Brain microvascular endothelial cell (primary cell): ENCODE measurements at places on chromosomes 1 and 21.

DNA sequence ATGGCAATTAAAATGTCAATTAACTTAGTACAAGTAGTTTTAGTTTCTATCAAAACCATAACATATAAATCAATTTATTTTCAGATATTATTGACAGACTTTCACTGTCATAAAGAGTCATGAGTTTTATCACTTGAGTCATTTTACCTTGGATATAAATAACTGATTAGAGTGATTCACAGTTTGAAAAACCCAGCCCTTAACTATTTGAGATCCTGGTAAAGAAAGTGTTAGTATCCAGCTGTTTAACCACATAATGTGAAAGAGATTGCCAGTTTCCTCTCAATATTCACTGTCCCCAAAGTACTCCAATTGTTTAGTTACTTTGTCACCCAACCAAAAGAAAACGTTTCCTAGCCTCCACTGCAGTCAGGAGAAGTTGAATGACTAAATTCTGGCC is 91.3 kb downstream of the UCHL5 start:
- DNase-seq: no peak

GRCh38 chr1:72229893-72230292 is 52.4 kb downstream of the NEGR1 start:
- no peak for DNase-seq

DNA sequence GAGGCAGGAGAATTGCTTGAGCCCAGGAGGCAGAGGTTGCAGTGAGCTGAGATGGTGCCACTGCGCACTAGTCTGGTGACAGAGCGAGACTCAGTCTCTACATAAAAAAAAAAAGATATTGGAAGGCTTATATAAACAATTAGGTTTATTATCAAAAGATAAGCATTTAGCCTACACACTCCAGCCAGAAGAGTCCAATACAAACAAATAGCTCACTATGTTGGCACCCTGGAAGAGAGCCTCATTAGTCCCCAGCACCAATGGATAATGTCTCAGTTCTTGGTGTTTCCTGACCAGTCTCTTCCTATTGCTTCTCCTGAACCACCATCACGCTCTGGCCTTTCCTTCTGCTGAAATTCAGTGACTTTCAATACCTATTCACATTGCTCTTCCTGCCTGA is 48.6 kb upstream of the ATP1A1 start:
- no peak for DNase-seq

DNA sequence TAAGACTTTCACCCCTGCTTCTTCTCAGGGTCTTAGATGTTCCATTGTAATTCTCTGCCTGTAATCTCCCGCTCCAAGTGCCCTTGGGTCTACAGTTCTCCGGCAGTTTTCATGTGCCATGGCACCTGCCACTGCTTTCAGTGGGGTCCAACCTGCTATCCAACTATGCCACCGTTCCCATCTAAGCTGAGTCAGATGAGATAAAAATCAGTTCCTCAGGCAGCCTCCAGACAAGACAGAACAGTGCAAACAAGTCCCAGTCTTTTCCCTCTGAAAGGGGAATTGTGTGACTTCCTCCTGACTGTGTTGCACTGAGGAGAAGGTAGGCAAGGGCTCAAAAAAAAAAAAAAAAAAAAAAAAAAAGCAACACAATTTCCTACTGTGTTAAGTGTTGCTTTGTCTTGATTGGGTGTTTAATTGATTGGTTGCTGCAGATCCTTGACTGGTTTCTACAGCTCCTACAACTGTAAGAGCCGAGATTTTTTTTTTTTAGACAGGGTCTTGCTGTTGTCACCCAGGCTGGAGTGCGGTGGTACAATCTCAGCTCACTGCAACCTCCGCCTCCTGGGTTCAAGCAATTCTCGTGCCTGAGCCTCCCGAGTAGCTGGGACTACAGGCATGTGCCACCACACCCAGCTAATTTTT is 50.7 kb downstream of the EBNA1BP2 start:
- DNase-seq: no peak

GRCh38 chr1:5834477-5835178 is 157.6 kb downstream of the NPHP4 start:
- DNase-seq: no peak

DNA sequence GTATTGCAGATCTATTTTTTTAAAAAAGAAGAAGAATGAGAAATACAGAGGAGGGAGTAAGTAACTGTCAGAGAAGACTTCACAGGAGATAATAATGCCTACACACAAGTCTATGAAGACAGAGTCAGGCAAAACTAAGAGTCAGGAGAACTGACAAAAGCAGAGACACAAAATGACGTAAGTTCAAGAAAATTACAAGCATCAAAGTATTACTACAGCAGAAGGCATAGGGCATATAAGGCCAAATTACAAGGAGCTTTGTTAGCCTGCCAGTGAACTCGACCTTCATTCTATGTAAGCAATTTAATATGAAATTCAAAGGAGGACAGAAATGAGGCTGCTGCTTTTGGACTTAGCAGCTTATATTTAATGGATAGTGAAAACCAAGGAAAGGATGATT is 23.7 kb downstream of the FAF1 start:
- no peak for DNase-seq

DNA sequence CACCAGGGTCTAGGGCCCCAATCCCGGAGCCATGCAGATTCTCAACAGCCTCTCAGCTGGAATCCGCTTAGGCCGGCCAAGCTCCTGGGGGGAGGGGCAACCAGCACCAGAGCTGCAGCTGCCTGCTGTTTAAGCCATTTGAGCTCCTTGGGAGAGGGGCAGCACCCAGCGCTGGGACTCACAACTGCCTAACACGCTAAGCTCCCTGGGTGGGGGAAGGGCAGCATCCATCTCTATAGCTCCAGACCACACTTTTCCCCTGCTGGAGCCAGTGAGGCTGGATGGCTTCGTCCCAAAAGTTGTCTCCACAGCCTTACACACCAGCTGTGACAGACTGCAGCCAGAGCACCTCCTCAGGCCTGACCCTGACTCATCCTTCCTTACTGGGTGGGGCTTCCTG is 6.9 kb upstream of the PTGFR start:
- peak; percentile 1 for DNase-seq

DNA sequence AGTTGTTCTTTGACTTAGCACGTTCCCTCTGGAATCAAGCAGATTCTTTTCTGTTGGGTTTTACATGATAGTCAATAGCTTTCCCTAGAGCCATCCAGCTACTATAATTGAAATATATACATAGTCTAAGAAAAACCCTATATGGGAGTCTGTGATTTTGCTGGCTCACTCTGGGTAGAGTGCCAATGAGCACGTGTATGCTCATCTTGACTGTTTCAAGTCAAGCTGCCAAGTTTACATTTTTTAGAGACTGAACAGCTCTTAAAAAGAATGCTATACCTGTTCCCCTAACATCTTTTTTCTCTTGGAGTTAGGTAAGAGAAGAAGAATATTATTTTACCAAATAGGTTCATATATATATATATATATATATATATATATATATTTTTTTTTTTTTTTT is 182.8 kb upstream of the NRIP1 start:
- no peak for DNase-seq

GRCh38 chr1:89757532-89757931 is 63.3 kb upstream of the LRRC8D start:
- DNase-seq: no peak

GRCh38 chr1:198151688-198152087 is 5.1 kb upstream of the NEK7 start:
- no peak for DNase-seq

DNA sequence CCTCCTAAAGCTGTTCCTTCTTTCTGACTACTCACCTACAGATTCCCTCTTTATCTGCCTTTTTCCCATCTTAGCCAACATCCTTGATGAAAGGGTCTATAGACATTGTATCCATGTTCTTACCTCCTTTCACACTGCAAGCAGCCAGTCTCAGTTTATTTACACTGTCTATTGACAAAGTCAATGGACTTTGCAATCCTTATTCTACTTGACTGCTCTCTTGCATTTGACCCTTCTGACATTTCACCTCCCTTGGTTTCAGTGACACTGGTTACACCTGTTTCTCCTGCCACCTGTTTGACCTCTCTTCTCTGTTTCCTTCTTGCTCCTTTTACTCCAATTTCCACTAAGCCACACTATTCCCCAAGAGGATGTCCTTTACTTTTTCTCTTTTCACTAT is 224.0 kb upstream of the SNX7 start:
- DNase-seq: no peak

- DNase-seq: no peak
Observed at GRCh38 chr21:46368533-46369285, 44.8 kb downstream of the PCNT start.

GRCh38 chr1:67589519-67590233 is 95.3 kb upstream of the GADD45A start:
- no peak for DNase-seq

DNA sequence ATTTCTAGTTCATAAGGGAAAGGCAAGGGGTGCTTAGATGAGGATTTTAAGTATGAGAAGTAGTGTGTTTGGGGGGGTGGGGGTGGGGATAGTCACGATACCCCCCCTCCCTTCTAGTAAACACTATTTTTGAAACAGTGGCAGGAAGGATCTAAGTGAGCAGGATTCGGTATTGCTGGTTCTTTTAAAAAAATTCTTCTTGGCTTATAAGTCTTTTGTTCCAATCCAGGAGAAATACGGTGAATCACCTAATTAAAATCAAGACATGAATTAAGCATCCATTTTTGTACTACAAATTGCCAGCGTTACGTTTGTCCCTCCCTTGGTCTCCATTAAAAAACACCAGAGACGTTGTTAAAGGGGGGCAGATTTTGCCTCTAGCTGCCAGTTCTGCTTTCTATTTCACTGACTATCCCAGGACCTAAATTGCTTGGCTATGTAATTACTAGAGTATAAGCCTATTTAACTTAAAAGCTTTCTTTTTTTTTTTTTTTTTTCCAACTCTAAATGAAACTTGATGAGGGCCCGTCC is 911 bp downstream of the LMO4 start:
- no peak for DNase-seq

DNA sequence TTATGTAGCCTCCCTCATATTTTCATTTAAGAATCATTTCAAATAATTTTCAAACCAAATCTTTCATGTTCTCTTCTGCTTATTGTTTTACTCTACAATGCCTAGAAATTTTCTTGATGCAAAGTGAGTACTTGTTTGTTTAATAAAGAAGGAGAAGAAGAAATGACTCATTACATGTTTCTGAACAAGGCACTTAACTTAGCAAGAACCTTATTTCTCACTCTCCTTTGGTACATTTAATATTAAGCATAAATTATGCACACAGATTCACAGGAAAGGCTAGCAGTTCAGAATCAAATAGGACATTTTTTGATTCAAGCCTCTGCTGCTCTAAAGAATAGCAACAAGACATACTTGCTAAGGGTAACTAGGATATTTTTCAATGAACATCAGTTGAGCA is 9.1 kb downstream of the SCYL3 start:
- no peak for DNase-seq

DNA sequence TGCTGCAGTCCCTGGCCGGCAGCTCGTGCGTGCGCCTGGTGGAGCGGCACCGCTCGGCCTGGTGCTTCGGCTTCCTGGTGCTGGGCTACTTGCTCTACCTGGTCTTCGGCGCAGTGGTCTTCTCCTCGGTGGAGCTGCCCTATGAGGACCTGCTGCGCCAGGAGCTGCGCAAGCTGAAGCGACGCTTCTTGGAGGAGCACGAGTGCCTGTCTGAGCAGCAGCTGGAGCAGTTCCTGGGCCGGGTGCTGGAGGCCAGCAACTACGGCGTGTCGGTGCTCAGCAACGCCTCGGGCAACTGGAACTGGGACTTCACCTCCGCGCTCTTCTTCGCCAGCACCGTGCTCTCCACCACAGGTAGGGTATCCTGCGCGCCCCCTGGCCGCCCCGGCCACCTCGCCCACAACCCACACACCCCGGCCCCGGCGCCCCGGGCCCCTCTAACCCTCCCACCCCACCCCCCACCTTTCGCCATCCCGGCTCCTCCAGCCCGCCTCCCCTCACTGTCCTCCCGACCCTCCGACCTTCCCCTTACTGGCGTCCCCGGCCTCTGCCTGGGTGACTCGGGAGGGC is 352 bp downstream of the KCNK1 start:
- no peak for DNase-seq

GRCh38 chr1:62691062-62691844 is 3.1 kb upstream of the DOCK7 start:
- DNase-seq: no peak
